ENCODE measurements at places on chromosomes 13 and 19. TPM values are rescaled to one million over a fixed set of nuclear protein-coding genes. Genes with fewer than 3 reads are reported as not detected.

Gene TEX101
- not detected for total RNA-seq

Gene NCAN
- total RNA-seq = 0.02 TPM

Gene C1QTNF9
- total RNA-seq = not detected

Gene SMIM44
- not detected for total RNA-seq

Gene MCEMP1
- not detected for total RNA-seq

Gene GEMIN7
- total RNA-seq = 24.4 TPM

Gene ZIM2
- not detected for total RNA-seq

Gene WDR88
- total RNA-seq = not detected

Gene ZNF208
- not detected for total RNA-seq

Gene SHISA2
- total RNA-seq = 4.7 TPM

Gene SERP2
- 3.9 TPM for total RNA-seq

Gene CILP2
- 23.2 TPM for total RNA-seq

Gene CYP2A7
- total RNA-seq = not detected

Gene ZNF816
- total RNA-seq = 15.7 TPM

Gene PCDH17
- total RNA-seq = 9.6 TPM

Gene DLL3
- 0.40 TPM for total RNA-seq

Gene ZNF547
- 4.7 TPM for total RNA-seq
